ENCODE measurements at places on chromosomes 7 and 10.

DNA sequence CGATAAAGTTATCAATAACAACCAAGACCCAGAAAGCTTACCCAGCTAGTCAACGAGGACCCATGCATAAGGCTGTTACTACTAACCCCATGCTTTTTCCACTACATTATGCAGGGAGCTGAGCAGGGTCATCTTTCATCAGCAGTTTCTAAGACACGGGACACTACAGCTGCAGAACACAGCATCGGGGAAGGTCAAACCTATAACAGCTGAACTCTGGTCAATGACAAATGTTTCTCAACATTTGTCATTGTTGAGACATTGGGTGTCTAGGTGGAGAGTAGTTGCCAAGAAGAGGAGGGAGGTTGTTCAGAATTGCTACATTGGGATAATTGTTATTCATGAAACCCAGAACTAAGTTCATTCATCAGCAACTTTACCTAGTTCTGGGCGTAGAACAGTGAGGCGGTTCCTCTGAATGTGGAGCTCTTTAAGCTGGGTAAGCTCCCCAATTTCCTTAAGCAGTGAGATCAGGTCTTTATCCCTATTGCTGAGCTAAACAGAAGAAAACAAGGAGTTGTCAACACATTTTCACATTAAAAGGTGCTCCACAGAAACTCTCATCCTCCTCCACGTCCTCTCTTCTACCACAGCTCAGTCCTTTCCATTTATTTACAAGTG, 105.6 kb downstream of the ZNF22 start:
- no peak for DNase-seq

DNA sequence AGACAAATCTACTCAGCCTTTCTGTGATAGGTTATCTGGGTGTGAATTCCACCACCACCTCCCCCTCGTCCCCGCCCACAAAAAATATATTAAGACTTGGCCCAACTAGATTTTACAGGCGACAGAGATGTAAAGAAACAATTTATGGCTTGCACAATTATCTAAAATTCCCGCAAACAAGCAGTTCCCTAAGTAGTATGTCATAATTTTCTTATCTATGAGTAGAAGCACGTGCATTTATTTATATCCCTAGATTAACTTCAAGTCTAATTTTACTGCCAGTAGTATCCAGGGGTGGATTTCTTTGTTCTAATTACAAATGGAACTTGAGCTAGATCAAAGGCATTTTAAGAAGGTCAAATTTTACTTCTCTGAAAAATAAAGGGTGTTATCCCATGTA, 1.7 kb downstream of the TSPAN12 start:
- no peak for DNase-seq

GRCh38 chr7:44216521-44217222, 15.9 kb downstream of the YKT6 start:
- no peak for DNase-seq

GRCh38 chr7:137850972-137851945, 4.5 kb upstream of the DGKI start:
- DNase-seq = no peak

- no peak for DNase-seq
Measured at GRCh38 chr7:134024739-134025138, 102.4 kb upstream of the LRGUK start.

DNA sequence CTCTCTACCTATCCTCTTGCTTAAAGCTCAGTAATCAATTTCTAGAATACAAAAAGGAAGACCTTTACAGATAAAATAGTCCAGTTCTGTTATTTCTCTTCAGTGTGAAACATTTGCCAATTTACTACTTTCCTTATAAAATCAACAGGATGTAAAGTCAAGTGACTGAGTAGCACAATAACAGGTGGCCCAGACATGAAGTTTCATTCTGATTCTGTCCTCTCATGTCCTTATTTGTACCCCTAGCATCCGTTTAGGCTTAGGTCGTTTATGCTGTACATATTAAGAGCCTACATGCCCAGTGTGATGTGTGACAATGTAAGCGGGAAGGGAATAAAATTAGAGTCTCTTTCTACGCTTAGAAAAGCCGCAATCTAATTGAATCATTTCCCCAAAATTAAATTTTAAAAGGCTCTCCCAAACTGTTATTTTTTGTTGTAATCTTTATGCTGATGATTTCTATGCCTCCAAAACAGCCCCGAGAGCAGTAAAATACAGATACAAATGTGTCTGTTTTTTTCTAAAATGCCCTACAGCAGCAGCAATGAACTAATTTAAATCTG, 29.1 kb downstream of the EPC1 start:
- no peak for DNase-seq

DNA sequence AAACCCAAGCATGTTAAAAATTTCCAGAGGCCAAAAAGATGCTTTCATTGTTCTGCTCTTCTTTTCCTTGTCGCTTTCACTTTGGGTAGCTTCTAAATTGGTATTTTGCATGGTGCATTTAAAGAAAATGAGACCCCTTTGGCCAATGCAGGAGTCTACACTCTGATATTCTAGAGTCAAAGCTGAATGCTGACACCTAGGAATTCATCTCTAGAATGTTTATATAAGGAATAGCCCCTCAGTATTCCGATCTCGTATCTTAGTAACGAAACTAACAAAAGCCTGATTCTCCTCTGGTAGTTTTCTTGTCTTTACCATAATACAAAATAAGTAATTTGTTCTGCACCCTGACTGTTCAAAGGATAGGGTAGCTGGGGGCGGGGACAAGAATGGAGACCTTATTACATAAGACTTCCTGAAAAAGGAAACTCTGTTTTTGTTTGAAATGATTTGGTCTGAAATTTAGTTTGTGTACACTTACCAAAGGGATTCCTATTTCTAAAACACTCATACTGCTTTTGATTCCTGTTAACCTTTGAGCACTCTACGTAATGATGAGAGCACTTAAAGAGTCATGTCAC, 17.1 kb downstream of the IKZF1 start:
- DNase-seq = no peak

GRCh38 chr10:108424656-108425055, 1260.2 kb upstream of the SORCS1 start:
- no peak for DNase-seq

DNA sequence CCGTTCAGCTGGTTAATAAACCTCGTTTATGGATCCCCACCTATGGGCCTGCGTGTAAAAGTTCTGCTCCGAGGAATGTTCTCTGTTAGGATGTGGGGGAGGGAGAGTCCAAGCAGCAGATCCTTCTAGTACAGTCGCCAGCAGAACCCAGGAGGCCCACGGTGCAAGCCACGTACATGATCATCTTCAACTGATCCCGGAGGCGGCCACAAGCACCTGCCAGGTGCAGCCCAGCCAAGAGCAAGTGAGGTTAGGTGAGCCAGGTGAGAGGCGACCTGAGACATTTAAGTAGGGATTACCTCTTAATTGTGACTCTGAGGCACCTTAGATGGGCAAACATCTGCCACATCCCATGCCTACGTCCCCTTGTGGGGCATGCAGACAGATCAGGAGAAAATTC, 18.0 kb upstream of the FGFR2 start:
- no peak for DNase-seq

GRCh38 chr7:231030-231857, 38.9 kb downstream of the FAM20C start:
- DNase-seq = no peak

DNA sequence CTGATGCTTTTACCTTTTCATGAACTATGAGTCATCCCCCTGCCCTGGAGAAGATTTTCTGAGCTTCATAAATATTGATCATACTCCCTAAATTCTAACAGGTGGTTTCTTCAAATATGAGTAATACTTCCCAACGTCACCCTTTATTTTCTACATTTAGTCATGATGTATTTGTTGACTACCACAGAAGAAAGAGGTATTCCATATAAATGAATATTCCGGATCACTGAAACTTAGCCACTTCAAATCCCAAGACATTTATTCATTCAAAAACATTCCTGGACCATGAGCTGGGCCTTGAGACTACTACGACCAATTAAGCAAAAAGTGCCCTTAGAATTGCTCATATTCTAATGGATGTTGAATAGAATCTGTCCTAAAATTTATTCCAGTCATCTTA, 395.8 kb upstream of the NPVF start:
- no peak for DNase-seq

GRCh38 chr10:63637901-63638327, 116.7 kb downstream of the REEP3 start:
- DNase-seq = no peak

- no peak for DNase-seq
Measured at GRCh38 chr7:3691478-3692158, 390.6 kb downstream of the SDK1 start.

- DNase-seq = no peak
Measured at GRCh38 chr7:25358926-25359325, 130.6 kb upstream of the NPVF start.

- DNase-seq = no peak
Measured at GRCh38 chr10:35545878-35546590, 59.1 kb upstream of the GJD4 start.

- no peak for DNase-seq
Measured at GRCh38 chr7:92809760-92810573, 26.4 kb downstream of the CDK6 start.

GRCh38 chr10:10878963-10879362, 138.7 kb upstream of the CELF2 start:
- no peak for DNase-seq

GRCh38 chr7:147376192-147376591, 1214.4 kb upstream of the C7orf33 start:
- no peak for DNase-seq

DNA sequence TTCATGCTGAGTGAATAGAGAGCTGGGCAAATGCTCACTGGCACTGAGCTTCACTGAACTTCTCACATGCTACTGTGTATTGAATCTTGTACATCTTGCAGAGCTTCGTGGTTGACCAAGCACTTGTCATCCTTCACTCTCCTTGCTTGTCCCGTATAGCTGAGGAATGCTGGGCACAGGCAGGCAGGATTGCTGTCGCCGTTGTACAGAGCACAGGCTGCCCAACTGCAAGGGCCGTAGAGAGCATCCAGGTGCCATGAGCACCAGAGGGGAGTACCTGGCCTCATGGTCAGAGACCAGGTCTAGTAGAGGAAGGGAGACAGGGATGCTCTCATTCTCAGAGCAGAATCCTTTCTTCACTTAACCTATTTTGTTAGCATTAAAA, 99.8 kb upstream of the RET start:
- no peak for DNase-seq

DNA sequence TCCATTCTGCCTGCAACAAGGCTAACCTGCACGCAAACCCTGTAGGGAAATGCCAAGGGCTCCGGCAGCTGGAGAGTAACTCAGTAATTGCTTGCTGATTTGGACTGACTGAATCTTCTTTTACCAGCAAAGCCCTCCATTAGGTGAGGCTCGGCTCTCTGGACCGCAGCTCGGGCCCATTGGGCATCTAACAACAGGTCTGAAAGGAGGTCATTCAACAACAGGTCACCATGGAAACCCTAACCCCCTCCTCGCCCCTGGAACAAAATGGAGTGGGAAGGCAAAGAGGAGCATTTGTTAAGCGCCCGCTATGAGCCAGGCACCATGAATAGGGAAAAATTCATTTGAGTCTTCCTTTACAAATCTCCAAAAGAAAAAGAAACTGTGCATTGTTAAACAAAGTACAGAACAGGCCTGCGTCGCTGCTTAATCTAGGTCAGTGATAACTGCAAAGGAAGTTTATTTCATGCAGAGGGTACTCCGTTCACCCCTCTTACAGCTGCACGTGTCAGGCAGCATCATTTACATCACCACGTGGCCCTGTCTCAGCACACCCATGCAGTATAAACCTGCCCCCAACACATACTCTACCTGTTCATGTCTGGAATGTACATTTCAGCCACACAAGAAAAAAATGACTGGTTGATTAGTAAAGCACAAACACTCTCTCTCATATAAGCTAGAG, 248.8 kb upstream of the NEBL start:
- DNase-seq = no peak

DNA sequence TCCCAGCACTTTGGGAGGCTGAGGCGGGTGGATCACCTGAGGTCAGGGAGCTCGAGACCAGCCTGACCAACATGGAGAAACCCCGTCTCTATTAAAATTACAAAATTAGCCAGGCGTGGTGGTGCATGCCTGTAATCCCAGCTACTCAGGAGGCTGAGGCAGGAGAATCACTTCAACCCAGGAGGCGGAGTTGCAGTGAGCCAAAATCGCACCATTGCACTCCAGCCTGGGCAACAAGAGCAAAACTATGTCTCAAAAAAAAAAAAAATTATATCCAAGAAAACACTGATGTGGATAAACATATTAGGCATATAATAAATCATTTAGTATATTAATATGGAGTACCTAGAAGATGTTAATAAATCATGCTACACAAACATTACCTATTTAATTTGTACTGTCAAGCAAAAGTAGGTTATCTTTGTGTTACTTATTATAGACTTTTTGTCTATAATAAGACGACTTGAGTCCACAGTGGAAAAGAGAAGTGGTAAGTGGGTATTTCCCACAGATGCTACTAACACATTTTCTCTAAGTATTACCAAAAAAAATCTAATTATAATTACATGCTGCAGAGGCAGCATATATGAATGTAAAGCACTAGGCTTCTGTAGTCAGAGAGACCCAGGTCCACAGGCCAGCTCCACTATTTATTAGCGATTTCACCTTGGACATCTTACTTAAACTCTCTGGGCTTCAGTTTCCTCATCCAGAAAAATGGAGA, 34.5 kb downstream of the DNMBP start:
- DNase-seq = no peak

- DNase-seq = no peak
Measured at GRCh38 chr7:133117452-133117851, 35.6 kb upstream of the CHCHD3 start.

- no peak for DNase-seq
Measured at GRCh38 chr7:35900651-35901050, 99.8 kb downstream of the SEPTIN7 start.

DNA sequence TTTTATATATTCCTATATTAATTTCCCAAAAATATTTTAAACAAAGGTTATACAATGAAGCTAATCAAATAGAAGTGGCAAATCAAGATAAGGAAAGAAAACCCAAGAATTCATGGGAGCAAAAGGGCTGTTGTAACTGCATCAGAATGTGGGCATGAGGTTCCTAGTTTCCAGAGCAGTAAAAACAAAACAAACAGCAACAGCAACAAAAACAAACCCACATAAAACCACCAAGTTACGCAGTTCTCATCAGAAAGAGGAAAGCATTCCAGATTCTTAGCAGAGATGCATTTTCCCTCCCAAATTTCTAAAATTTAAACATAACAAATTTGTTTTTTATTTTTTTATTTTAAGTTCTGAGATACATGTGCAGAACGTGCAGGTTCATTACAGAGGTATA, 34.8 kb upstream of the MSMB start:
- no peak for DNase-seq

GRCh38 chr10:11280187-11280932, 262.7 kb downstream of the CELF2 start:
- DNase-seq = no peak

GRCh38 chr10:132867801-132868644, 74.3 kb downstream of the CFAP46 start:
- no peak for DNase-seq

- DNase-seq = no peak
Measured at GRCh38 chr7:63789378-63790176, 209.1 kb upstream of the ZNF722 start.

- DNase-seq = no peak
Measured at GRCh38 chr7:104206841-104207240, 972 bp downstream of the ORC5 start.

GRCh38 chr10:78398382-78398781, 364.7 kb downstream of the RPS24 start:
- DNase-seq = no peak

- no peak for DNase-seq
Measured at GRCh38 chr10:87864496-87865059, 1.2 kb downstream of the PTEN start.

All from stimulated activated CD8-positive, alpha-beta memory T cell treated with anti-CD3 and anti-CD28 coated beads, Interleukin-4, amount 100 ng/mL, for 1 hour (primary cell).